ENCODE measurements at places on chromosomes 3 and 15. TPM values are rescaled to one million over a fixed set of nuclear protein-coding genes. Genes with fewer than 3 reads are reported as not detected.

SLC24A5 gene
- total RNA-seq, result not detected

PTH1R gene
- total RNA-seq, result not detected

DPPA4 gene
- 7.2 TPM for total RNA-seq

STRA6 gene
- 30.8 TPM for total RNA-seq

GOLGA6A gene
- 0.06 TPM for total RNA-seq

Data from Daoy (cell line).